Urothelium cell line (cell line): ENCODE measurements at places on chromosomes 4 and X.
A peak's percentile ranks its signal among the peaks of the same experiment; 100 is the strongest.

DNA sequence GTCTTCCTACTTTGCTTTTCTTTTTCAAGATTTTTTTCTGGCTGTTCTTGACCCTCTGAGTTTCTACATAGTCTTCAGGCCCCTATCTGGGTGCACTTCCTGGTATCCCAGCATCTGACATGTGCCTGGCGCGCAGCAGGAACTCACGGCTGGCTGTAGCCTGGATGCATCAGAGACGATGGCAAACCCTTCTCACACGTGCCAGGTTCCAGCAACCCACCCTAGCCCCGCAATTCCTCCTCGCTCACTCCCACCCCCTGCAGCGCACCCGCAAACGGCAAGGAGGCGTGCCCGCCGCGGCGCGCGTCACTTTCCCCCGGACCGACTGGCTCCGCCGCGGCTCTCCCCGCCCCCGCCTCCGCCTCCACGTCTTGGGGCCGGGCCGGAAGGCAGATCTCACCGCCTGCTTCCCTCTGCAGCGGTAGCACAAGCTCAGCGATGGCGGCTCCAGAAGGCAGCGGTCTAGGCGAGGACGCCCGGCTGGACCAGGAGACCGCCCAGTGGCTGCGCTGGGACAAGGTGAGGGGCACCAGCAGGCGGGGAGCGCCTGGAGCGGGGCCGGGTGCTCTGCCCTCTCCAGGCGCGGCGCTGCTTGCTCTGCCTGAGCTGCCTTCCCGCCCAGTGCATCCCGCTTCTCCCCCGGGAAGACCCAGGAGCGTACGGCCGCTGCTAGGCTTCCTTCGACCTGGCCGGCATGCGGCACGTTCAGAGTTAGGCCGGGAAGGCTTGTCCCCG is at the start of gene PGM2:
TSS of gene PGM2 (plus strand) at position 392 of the 735 bp plus-strand sequence. CDS start at position 439, 47 bp downstream.
- DNase-seq = peak; percentile 92

- no peak for DNase-seq
These were observed 592.5 kb downstream of the PCDH18 start for GRCh38 chr4:136939781-136940180.

DNA sequence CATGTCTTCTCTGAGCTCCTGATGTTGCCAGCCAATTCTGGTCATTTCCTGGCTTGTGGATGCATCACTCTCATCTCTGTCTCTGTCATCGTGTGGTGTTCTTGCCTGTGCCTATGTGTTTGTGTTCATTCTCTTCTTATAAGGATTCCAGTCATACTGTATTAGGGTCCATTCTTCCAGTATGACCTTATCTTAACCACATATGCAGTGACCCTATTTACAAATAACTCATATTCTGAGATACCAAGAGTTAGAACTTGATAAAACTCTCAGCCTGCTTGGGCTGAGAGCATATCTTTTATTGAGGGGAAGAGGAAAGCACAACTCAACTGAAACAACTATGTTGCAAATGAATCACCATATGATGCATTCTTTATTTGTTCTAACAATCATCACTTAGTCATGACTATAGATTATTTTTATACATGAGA is 189.0 kb upstream of the ANXA10 start:
- peak; percentile 4 for DNase-seq

DNA sequence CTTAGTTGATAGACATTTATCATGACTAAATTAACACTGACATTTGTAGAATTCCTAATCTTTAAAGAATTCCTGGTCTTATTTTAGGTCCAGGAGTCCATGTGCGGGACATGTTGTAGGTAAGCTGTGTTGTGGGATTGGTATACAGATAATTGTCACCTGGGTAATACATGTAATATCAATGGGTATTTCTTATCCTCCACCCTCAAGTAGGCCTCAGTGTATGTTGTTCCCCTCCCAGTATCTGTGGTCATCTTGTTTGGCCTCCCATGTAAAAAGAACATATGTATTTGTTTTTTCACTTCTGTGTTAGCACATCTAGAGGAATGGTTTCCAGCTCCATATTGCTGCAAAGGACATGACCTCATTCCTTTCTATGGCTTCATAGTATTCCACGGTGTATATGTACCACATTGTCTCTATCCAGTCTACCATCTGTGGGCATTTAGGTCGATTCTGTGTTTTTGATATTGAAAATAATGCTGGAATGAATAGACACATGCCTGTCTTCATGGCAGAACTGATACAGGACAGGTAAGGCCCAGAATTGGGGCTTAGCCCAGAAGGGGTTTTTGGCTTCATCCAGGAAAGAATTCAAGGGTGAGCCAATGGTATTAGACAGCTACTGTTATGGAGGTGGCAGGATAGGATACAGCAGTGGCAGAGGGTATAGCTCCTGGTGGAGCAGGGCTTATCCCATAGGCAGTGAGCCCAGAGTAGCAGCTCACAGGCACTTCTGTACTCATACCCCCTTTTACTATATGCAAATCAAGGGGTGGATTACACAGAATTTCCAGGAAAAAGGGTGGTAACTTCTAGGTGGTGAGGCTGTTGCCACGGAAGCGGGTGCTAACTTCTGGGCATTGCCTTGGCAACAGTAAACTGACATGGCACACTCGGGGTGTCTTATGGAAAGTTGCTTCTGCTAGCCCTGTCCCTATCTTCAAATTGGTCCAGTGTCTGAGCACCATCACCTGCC is 66.1 kb upstream of the WDR1 start:
- no peak for DNase-seq

- DNase-seq = no peak
These were observed 5.5 kb downstream of the SOWAHD start for GRCh38 chrX:119763836-119764387.

GRCh38 chrX:915427-916229 is 285.0 kb downstream of the SHOX start:
- no peak for DNase-seq

GRCh38 chrX:17591741-17592110 is 145.6 kb upstream of the SCML1 start:
- no peak for DNase-seq

- peak; percentile 85 for DNase-seq
These were observed at the start of gene HERC6 for GRCh38 chr4:88378691-88379559. Gene HERC6 (plus strand): TSS chr4:88378852. CDS start chr4:88378922, 70 bp downstream.

- no peak for DNase-seq
These were observed 90.3 kb downstream of the ANTXR2 start for GRCh38 chr4:79982601-79983322.
